T47D (cell line): ENCODE measurements at places on chromosomes 12 and 14.

- peak; percentile 48 for DNase-seq
Measured at GRCh38 chr14:25537846-25538455, 488.0 kb upstream of the STXBP6 start.

GRCh38 chr12:95116773-95117172 lies 43.4 kb upstream of the NR2C1 start:
- DNase-seq = no peak

GRCh38 chr14:40292664-40293063 lies 860.4 kb upstream of the FBXO33 start:
- no peak for DNase-seq

GRCh38 chr12:65811968-65812700 lies 12.1 kb upstream of the HMGA2 start:
- no peak for DNase-seq

- no peak for DNase-seq
Measured at GRCh38 chr12:55877824-55878223, 35.1 kb upstream of the MMP19 start.

GRCh38 chr14:46018846-46019420 lies 632.6 kb downstream of the RPL10L start:
- DNase-seq = no peak

DNA sequence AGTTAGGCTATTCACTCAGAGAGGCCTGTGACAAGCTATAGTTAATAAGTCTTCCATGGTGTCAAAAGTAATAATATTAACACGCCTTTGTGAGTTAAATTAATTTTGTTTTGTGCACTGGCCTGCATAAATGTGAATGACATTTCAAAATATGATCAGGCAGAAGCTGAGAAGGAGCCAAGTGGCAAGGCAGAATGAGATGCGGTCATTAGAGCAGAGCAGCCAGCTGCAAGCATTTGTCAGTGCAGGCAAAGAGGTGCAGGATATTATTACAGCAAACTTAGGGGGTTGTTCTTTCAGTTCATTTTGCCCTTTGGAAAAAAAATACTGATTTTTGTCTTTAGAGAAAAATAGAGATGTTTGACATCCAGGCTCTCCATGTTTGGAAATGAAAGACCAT lies 364.5 kb downstream of the PAWR start:
- no peak for DNase-seq

DNA sequence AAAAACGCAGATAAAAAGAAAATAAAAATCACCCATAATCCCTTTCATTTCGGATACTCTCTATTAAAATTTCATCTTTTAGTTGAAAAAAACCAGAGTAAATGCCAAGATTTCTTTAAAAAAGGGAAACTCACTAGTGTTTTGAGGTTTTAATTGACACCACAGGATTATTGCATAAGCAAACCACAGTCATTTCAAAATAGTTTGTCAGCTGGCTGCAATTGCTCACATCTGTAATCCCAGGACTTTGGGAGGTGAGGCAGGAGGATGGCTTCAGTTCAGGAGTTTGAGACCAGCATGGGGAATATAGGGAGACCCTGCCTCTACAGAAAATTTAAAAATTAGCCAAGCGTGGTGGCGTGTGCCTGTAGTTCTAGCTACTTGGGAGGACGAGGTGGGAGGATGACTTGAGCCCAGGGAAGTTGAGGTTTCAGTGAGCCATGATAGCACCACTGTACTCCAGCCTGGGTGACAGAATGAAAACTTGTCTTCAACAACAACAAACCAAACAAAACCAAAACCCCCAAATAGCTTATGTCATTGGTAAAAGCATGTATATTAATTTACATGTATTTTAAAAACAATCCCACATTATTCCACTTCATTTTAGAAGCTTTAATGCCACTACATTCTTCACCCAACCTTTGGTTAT lies 48.8 kb downstream of the SYNE2 start:
- DNase-seq = no peak

GRCh38 chr14:28059254-28059653 lies 707.3 kb upstream of the FOXG1 start:
- no peak for DNase-seq

DNA sequence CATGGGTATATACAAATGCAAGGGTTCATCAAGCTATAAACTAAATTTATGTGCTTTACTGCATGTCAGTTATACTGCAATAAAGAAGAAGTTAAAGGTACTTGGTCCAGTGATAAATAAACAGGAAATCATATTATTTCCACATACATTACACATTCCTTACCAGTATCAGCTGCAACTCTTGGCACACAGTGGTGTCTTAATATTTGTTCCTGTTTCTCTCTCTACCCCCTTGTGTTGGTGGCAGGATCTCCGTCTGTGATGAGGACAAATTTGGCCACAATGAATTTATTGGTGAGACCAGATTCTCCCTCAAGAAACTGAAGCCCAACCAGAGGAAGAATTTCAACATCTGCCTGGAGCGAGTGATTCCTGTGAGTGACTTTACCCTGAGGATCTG lies 19.2 kb upstream of the OAS1 start:
- DNase-seq = no peak

DNA sequence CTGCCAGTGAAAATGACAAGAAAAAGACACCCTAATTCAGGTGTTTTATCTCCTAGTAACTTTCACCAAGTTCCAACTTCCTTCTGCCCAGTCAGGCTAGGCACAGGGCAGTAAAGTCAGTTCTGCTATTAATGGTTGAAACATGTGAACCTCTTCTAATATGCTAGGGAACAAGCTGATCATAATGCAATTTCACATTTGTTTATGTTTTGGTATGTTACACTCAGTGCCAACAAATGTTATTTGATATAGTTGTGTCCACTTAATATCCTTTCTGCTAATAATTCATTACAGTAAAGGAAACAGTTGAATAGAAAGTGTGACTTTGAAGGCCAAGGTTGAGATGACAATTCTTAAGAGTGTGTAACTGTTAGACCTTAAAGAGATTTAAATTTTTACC lies 17.2 kb downstream of the NT5DC3 start:
- DNase-seq = no peak

DNA sequence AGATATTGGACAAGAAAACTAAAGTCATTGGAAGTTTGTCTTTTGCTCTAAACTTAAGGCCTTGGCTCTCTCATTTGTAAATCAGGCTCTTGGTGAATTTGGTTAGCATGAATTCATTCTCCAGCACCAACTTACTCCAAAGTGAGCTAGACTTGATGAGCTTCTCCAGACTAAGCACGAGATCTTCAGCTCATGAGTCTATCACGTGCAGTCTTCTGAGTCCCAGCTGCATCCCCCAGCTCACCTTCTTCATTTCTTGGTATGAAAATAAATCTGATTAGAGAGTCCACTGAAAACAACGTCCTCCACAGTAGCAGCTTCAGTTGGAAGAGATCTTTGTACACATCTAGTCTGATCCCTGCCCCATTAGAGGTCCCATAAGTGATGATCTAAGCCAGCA lies 52.5 kb upstream of the DDX11 start:
- DNase-seq = no peak

GRCh38 chr12:108985750-108986149 lies 35.1 kb downstream of the SVOP start:
- peak; percentile 72 for DNase-seq

DNA sequence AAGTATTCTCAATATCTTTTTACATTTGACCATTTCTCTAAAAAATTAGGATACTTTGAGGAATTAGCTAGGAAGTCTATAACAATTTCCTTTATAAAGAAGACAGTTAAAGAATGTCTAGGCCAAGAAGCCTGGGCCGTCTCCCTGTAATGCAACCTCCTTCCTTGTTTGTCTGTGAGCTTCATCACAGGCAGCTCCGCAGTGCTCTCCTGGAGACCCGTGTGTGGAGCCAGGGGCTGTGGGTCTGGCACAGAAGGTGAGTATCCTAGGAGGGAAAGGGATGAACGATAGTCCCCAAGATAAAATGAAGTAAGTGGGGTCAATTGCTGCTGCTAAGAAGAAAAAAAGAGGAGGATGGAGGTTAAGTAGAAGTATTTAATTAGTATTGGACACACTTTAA lies 31.8 kb upstream of the ATP23 start:
- DNase-seq = no peak

GRCh38 chr12:1501695-1502378 lies 92.5 kb downstream of the FBXL14 start:
- DNase-seq = no peak
